CD4-positive, alpha-beta T cell (primary cell): ENCODE measurements at places on chromosomes 6 and 20.

- DNase-seq = no peak
These were observed 323.3 kb upstream of the NT5E start for GRCh38 chr6:85126485-85127167.

- DNase-seq = no peak
These were observed 219.8 kb upstream of the EPHA7 start for GRCh38 chr6:93639126-93639525.

DNA sequence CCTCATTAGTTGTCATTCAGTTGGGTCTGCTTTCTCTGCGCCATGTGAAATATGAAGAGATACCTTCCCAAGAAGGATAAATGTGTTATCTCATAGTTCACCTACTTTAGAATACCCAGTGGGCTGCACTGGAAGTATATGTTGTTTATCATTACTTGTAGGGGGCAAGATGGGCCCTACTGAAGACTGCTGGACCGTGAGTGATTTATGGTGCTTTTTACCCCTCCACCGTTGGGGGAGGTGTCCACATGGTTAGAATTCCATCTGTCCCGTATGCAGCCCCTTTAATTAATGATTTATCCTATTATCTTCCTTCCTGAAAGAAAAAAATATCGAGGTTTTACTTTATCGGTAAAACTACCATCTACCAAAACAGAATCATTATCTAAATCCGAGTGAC lies 97.0 kb downstream of the TSHZ2 start:
- DNase-seq = no peak

GRCh38 chr6:80148220-80148619 lies 41.7 kb downstream of the BCKDHB start:
- no peak for DNase-seq

DNA sequence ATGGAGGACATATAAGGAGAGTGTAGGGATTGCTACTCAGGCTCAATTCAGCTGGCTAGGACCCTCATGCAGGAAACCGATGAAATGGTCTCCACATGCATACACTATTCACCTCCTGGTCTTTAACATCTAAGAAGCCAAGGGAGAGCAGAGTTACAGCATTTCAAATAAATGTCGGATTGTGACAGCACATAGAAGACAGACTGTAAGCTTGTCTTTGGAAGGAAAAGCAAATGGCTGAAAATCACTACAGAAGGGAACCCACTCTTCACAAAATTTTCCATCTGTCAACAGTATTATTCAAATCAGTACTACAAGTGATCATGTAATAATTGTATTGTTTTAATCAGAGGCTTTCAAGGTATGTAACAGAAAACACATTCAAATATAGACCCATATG lies 72.9 kb downstream of the ATG5 start:
- no peak for DNase-seq

GRCh38 chr6:42136508-42137193 lies 5.8 kb downstream of the C6orf132 start:
- no peak for DNase-seq

GRCh38 chr20:9051508-9051907 lies 17.4 kb upstream of the PLCB4 start:
- DNase-seq = no peak

DNA sequence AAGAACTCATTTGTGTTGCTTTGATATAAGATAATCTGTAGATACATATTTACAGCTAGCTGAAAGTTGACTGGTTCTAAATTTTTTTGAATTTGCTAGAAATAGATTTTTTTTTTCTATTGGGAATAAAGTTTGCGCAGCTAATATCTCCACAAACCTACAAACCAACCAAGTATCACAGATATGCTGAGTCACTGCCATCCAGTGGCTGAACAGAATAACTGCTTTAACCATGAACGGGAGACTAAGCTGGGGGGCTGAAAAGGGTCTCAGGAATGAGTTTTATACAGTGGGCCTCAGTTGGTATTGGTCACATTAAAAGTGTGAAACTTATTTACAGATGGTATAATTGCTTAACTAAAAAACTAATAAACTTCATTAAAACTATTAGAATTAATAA lies 326.7 kb upstream of the CNR1 start:
- DNase-seq = no peak

DNA sequence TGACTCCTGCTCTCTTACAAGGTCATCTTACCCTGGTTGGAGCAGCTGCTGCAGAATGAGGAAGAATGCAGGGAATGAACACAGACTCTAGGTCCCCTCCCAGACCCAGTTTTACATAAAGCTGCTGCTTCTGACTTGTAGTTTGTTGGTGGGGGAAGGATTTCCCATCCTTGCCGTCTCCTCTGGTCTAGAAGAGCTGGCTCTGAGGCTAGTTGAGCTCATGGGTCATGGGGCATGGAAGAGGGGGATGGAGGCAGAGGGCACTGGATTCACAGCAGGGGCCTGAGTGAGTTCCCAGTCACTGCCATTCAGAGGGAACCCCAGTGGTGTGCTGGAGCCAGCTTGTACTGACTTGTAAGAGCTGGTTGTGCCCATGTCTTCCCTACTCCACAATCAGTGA lies 9.2 kb upstream of the GUCA1A start:
- DNase-seq = no peak

GRCh38 chr6:119241111-119241465 lies 108.5 kb downstream of the MAN1A1 start:
- DNase-seq = no peak

GRCh38 chr6:56156643-56157042 lies 90.7 kb downstream of the COL21A1 start:
- DNase-seq = no peak

- DNase-seq = no peak
These were observed at the start of gene FERMT1 for GRCh38 chr20:6122873-6123648. Gene FERMT1 (minus strand): TSS chr20:6123030. CDS start chr20:6119554, 3,476 bp downstream.

GRCh38 chr6:1110941-1111349 lies 201.0 kb upstream of the FOXQ1 start:
- no peak for DNase-seq

DNA sequence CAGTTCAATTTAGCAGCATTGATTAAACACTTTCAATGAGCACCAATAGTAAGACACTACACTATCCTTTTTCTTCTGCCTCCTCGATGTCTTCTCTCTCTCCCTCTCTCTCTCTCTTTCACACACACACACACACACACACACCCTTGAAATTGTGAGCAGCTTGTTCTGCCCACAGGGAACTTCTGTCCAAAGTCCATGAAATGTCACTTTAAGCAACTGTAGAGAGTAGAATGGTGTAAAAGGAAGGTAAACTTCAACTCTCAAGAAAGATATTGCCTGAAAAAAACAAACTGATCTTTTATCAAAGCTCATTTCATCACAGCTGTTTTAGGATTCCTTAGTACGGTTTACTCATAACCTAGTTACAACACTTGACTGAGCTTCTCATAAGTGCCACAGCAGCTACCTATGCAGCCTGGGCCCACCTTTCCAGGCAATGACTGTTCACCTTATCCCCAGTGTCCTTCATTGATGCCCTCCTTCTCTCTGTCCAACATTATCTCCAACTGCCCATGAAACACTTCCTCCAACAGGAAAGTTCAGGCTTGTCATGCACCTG lies 107.0 kb downstream of the TNFRSF21 start:
- DNase-seq = no peak

- DNase-seq = no peak
These were observed 90.4 kb downstream of the BMP2 start for GRCh38 chr20:6857927-6858326.

DNA sequence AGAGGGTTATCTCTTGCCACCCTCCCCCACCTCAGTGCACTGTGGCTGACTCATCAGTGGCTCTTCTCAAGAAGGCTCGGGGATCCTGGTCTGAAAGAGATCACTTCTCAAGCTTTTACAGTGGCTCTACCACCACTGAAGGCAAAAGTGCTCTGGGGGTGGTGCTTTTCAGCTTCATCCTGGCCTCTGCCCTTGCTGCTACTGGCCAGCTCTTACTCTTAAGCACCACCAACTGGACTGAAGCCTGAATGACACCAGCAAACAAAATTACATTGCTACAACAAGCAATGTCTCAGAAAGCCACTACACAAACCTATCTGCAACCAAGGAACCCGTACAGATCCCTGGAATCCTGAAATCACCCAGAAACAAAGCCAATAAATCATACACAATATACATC lies 402.1 kb downstream of the EPHA7 start:
- DNase-seq = no peak

- DNase-seq = peak; percentile 80
These were observed 1.2 kb downstream of the STK35 start for GRCh38 chr20:2102585-2103460.

DNA sequence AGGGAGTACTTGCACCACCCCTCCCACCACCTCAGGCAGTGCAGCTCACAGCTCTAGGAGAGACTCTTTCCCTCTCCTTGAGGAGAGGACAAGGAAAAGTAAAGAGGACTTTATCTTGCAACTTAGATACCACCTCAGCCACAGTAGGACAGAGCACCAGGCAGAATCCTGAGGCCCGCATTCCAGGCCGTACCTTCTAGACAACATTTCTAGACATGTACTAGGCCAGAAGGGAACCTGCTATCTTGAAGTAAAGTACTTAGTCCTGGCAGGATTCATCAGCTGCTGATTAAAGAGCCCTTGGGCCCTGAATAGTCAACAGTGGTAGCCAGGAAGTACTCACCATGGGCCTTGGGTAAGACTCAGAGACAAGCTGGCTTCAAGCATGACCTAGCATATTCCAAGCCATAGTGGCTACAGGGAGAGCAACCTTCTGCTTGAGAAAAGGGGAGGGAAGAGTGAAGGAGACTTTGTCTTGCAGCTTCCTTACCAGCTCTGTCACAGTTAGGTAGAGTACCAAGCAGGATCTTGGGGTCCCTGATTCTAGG lies 384.4 kb upstream of the RNF217 start:
- DNase-seq = no peak

DNA sequence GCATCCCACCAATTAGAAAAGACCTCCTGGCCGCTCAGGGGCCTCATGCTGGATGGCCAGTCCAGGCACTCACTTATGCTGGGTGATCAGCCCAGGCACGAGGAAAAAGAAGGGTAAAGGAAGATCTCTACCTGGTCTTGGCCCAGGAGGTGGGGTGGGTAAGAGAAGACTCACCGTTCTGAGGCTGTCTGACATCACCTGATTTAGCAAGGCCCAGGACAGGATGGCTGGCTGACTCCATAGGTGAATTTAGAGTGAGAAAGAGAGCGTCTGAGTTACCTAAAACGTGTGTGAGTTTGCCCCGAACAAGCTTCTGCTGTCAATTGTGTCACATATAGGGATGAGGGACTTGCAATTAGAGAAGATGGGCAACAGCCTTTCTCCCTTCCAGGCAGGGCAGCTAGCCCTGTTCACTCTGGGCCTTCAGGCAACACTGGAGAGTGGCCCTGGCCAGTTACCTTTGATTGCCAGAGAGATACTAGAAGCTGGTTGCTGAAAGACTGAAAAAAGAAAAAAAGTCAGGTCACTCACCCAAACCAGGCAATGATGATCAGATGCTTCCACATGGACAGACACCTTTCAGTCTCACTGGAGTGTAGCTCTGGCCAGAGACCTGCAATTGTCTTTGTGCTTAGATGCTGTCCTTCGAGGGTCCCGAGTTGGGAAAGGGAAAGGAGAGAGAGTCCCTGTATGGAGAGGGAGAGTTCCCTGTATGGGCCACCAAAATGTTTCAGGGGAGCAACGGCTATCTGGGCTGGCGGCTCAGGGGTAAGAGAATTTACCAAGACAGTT lies 35.7 kb upstream of the IER3 start:
- no peak for DNase-seq

GRCh38 chr20:53195876-53196610 lies 223.9 kb downstream of the TSHZ2 start:
- DNase-seq = no peak

DNA sequence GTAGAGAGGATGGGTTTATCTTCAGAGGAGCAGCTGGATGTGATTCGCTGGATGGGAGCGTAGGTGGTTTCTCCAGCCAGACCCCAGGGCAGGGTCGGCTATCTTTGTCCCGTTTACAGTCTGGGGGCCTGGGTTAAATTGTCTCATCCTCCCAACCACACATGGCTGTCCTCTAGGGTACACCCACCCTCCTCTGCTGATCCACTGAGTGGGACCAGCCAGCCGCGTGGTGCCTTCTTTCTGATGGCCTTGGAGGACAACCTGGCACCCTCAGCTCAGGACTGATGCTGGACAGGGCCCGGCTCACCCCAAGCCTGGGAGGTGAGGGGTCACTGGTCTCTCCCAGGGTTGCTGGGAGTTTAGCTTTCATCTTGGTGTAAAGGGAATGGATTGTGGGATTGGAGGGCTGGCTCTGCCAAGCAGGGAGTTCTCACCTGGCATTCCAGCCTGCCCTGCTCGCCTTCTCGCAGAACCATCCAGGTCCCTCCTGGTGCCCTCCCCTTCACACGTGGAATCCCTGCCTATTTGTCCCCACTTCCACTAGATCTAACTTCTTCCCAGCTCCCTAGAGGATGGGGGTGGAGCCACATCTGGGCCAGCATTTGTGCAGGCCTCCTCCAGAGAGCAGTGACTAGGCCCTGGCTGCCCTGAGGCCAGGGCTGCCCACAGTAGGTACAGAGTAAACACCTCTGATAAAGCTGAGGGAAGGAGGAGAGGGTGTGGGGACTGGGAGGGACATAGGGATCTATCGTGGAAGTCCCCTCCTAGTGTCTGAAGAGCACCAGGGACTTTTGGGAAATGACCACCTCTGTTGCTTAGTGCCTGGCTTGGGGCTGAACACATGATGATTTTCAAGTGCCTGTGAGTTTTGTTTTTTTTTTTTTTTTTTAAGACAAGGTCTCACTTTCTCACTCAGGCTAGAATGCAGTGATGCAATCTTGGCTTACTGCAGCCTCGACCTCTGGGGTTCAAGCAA lies 1.6 kb downstream of the ITPR3 start:
- DNase-seq = no peak

DNA sequence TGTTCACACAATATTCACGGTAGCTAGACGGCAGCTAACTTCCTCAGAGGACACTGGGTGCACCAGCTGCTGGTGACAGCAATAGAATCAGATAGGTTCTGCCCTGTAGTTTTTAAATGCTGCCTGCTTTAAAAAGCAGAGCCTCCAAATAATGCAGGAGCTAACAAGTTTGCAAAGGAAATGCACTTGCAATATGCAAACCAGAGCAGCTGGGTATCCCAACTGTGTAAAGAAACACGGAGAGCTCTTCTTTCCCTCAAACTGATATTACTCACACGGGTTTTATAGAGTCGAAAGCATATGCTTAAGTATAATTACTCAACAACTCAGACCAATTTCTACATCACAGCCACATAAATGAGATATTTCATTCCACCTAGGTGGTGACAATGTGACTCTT lies 432.7 kb downstream of the TFAP2A start:
- DNase-seq = no peak

- DNase-seq = no peak
These were observed 233.2 kb downstream of the LRFN2 start for GRCh38 chr6:40353967-40354452.

GRCh38 chr6:90859612-90860011 lies 272.7 kb upstream of the MAP3K7 start:
- DNase-seq = no peak
